A549 treated with DMSO at 1 μM for 4 hours (cell line): ENCODE measurements at places on chromosomes 4 and X. TPM values are rescaled to one million over a fixed set of nuclear protein-coding genes. Genes with fewer than 3 reads are reported as not detected.

The SPANXN3 gene
- not detected in 5 replicates for total RNA-seq

The ERAS gene
- 0.06 to 0.17 TPM (median 0.13 TPM) in 3 of 5 replicates, not detected in the others for total RNA-seq

The MSANTD1 gene
- total RNA-seq: 0.15 to 0.18 TPM (median 0.16 TPM) in 4 of 5 replicates, not detected in the other

The MAP9 gene
- 4.7 to 8.3 TPM (median 6.7 TPM) in 5 replicates for total RNA-seq

The CDKL2 gene
- total RNA-seq: 0.45 to 0.86 TPM (median 0.64 TPM) in 5 replicates

The PGAM4 gene
- total RNA-seq: 0.17 to 0.46 TPM (median 0.36 TPM) in 3 of 5 replicates, not detected in the others

The RASSF6 gene
- 0.55 to 0.96 TPM (median 0.76 TPM) in 5 replicates for total RNA-seq

The SMR3B gene
- not detected in 5 replicates for total RNA-seq

The DCLK2 gene
- total RNA-seq: 8.8 to 10.7 TPM (median 10.0 TPM) in 5 replicates

The G3BP2 gene
- 79.7 to 111 TPM (median 95.8 TPM) in 5 replicates for total RNA-seq

The AFM gene
- total RNA-seq: not detected in 5 replicates

The WDFY3 gene
- 7.4 to 12.8 TPM (median 11.0 TPM) in 5 replicates for total RNA-seq

The GABRQ gene
- 0.22 to 0.27 TPM (median 0.24 TPM) in 5 replicates for total RNA-seq

The ATP2B3 gene
- 0.04 to 0.25 TPM (median 0.09 TPM) in 5 replicates for total RNA-seq

The RAB41 gene
- not detected in 5 replicates for total RNA-seq

The EDNRA gene
- total RNA-seq: 0.30 to 0.63 TPM (median 0.36 TPM) in 5 replicates

The PAGE1 gene
- 0.28 to 0.43 TPM in 2 of 5 replicates, not detected in the others for total RNA-seq

The SSX4B gene
- total RNA-seq: not detected in 5 replicates

The HOPX gene
- not detected in 5 replicates for total RNA-seq
